ENCODE measurements at places on chromosomes 5 and 9. TPM values are rescaled to one million over a fixed set of nuclear protein-coding genes. Genes with fewer than 3 reads are reported as not detected.

The IFNE gene
- not detected for total RNA-seq

The C9orf153 gene
- total RNA-seq = 0.35 TPM

The HTR1A gene
- total RNA-seq = not detected

The TAS2R1 gene
- total RNA-seq = not detected

The MZB1 gene
- total RNA-seq = not detected

The PCDHGA8 gene
- total RNA-seq = 2.2 TPM

The IL9 gene
- total RNA-seq = not detected

DNA sequence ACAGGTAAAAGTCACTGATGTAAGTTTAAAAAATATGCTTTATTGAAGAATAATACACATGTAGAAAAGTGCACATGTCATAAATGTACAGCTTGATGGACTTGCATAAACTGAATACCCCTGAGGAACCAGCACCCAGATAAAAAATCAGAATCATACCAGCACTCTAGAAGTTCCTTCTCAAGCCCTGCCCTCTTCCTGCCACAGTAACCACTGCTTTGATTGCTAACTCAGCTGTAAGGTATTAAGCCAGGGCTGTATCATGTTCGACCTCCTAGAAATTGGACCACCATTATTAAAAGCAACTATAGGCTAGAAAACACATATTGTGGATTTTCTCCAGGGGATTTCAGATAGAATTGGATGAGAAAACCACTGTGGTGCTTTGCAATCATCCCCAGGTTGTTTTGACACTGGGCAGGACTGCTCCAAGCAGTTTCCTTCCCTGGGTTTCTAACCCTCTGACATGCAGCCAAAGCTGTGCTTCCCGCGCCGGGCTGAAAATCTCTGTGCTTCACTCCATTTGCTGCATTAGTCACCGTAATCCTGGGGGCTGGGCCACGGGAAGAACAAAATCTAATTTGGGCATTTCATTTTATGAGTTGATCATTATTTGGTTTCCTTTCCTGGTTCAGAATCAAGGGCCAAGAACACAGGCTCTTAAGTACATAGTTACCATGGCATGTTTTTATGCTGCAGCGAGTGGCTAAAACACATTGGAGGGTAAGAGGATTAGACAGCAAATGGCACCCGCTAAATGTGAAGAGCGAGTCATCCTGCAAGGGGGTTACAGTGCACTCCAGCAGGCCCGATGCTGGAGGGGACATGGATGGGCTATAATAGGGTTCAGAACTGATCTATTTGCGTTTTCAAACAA lies 139.4 kb upstream of the IL12B start:
- peak; percentile 36 for DNase-seq

DNA sequence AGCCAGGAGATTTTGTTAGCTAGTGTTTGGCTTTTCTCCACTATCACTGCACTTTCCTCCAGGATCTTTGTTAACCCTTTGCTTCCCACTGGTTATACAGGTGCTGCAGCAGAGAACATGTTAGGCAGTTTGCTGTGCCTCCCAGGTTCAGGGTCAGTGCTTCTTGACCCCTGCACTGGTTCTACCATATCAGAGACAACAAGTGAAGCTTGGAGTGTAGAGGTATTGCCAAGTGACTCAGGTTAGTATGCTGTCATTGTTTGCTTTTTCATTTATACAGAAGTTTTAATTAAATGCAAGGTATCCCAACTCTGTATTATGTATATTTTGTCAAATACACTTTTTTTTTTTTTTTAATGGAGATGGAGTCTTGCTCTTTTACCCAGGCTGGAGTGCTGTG lies 68.4 kb downstream of the GAPVD1 start:
- DNase-seq = no peak

GRCh38 chr5:108259306-108259705 lies 122.6 kb downstream of the FBXL17 start:
- no peak for DNase-seq

DNA sequence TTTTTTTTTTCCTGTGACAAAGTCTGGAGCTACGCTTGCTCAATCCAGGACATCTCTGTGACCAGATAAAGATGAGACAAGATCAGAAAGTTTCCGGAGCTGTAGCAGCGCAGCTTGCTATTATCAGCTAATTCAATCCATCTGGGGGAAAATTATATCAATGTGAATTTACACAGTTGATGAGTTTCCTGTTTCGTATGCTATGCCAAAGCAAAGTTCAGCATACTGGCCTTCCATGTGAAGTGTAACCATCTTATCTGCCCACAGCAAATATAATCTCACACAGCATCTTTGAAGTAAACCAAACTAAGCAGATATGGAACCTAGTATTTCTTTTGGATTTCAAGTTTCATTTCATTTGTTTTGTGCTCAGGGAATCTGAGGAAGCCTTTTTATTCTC lies 1767.7 kb downstream of the EFNA5 start:
- DNase-seq = peak; percentile 94

DNA sequence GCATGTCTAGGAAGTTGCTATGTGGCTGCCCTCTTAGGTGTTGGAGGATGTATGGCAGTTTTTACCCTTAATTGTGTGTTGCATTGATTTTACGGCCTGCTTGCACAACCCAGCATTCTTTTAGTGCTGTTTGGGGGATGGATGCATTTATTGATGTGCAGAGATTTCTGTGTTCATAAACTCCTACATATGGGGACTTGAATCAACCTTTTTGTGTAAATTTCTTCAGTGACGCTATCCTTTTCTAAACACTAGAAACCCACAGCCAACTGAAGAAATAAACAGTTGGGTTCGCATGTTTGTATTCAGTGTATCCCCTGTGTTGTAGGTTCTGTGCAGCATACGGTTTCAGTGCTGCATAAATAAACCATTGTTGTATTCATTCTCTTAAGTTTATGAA lies 263.7 kb downstream of the RASEF start:
- DNase-seq = no peak

GRCh38 chr5:141840280-141840812 lies 37.9 kb downstream of the PCDH1 start:
- no peak for DNase-seq

DNA sequence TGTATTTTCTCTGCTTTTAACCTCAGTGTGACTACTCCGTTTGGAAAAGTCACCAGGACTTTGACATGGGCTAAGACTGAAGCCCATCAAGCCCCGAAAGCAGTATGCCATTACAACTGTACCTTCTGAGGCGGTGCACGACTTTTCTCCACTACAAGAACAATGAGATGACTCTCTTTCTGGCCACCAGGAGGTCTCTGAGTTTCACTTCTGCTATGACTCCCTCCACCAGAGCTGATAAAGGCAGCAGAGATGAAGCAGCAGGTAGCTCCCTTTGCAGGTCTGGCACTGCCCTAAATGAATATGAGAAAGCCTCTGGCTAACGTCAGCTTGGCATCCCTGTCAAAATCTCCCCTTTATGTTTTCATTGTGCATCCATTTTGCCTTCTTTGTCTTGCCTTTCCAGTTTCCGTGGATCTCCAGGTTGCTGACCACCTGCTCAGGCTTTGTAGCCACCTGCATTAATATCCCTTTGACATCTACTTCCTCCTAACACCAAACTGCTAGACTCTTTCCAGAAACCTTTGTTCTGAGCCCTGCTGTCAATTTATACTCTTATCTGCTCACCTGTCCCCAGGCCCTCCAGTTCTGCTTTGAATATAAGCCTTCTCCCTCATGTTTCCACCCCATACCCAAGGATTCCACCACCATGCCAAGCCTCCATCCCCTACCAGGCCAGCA lies 221.7 kb downstream of the ZNF608 start:
- no peak for DNase-seq

GRCh38 chr9:78725503-78725902 lies 428.6 kb downstream of the PSAT1 start:
- DNase-seq = no peak

GRCh38 chr5:122736086-122736845 lies 38.6 kb upstream of the SNX2 start:
- DNase-seq = no peak

DNA sequence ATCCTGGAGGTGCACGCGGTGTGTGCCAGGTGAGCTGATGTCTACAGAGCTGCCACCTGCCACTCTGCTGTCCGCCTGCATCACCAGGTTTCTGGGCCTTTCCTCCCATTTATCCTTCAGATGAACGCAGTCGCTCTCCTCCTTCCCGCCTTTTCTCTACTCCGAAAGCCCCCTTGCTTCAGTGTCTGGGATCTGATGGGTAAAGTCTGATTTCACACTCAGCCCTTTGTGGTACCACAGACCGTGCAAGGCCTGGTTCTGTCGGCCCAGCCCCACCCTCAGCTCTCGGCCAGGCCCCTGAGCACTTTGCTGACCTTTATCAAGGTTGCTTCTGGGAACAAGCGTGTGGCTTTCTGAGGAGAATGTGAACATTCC lies 32.5 kb downstream of the GLT6D1 start:
- no peak for DNase-seq

DNA sequence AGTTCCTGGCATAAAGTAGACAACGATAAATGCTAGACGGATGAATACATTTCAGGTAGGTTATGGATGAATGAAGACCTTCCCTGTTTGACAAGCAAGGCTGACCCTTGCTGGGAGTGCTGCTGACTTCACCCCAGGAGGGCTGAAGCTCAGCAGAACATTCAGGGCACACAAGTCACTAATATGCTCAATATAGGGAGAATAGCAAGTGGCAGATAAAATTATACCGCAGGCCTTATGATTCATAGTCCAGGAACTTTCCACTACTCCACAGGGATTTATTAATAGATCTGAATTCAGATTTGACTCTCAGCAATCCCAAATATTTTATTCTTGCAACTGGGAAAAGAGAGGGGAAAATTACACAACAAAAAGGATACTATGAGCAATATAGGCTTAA lies 38.2 kb upstream of the GRAMD2B start:
- DNase-seq = peak; percentile 4

DNA sequence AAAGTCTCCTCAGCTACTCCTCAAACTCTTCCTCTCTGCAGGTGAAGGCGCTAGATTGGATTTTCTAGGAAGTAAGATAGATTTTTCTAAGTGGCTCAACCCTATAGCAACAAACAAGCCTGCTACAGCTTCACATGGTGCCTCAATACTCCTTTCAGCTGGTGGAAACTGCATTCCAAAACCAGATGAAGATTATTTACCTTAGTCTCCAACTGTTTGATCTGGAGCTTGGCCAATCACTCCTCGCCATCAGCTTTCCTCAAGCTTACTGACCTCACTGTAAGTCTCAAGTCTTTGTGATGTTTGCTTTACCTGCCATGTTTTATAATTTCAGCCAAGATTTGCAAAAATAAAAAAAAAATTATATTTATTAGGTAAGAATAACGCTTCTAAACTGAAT lies 622.4 kb downstream of the CHSY3 start:
- no peak for DNase-seq
